CD4-positive, CD25-positive, alpha-beta regulatory T cell (primary cell): ENCODE measurements at places on chromosomes 11 and 22.

DNA sequence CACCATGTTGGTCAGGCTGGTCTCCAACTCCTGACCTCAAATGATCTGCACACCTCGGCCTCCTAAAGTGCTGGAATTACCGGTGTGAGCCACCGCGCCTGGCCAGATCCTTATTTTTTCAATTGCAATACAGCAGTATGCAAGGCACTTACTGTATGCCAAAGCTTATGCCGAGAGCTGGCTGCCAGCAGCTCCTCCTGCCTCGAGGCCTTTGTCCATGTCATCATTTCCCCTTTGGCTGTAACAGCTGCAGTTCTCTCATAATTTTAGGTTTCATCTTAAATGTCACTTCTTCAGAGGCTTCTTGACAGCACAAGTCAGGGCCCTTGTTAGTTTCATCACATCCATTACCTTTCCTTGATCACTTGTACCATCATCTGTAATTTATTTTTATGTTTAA, 1.5 kb upstream of the SREBF2 start:
- H3K4me1 ChIP-seq: peaks cover 17% of the 10 kb centered on the region
- H3K36me3 ChIP-seq: peaks cover 5% of the 10 kb centered on the region
- H3K27me3 ChIP-seq: no peaks in the 10 kb centered on the region
- DNase-seq: peak; percentile 21

DNA sequence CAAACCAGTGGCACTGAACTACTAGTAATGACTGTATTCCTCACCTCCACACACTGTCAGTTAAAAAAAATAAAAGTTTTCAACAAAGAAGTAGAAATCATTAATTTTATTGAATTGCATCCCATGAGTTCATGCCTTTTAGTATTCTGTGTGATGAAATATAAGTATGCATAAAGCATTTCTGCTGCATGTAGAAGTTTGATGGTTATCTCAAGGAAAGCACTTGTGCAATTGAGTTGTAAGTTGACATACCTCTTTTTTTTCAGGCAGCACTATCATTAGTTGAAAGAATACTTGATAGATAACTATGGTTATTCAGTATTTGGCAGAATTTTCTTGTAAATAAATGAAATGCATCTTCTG, 104.4 kb downstream of the STIM1 start:
- peaks cover 17% of the 10 kb centered on the region for H3K4me1 ChIP-seq
- H3K27ac ChIP-seq: no peak overlapping the region
- no peaks in the 10 kb centered on the region for H3K36me3 ChIP-seq
- DNase-seq: no peak
- H3K27me3 ChIP-seq: no peaks in the 10 kb centered on the region

DNA sequence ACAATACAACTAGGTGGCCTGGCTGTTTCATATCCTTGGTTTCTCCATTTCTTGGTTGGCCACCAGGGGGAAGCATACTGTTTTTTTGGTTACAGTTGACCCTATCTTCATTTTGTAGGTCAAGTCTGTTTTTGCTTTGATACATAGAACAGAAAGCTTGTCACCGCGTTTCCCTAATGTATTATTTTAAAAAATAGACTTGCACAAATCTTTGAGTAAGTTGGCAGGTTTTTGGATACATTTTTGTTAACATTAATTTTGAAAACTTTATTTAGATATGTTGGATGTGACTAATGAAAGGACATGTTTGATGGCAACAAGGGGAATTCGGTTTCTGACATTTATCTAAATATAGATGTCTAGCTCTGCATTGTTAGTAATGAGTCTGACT, 3.0 kb downstream of the NCR3LG1 start:
- peaks cover 11% of the 10 kb centered on the region for H3K27me3 ChIP-seq
- H3K4me1 ChIP-seq: peaks cover 37% of the 10 kb centered on the region
- H3K4me3 ChIP-seq: no peak overlapping the region
- DNase-seq: peak; percentile 78
- no peak overlapping the region for H3K27ac ChIP-seq

DNA sequence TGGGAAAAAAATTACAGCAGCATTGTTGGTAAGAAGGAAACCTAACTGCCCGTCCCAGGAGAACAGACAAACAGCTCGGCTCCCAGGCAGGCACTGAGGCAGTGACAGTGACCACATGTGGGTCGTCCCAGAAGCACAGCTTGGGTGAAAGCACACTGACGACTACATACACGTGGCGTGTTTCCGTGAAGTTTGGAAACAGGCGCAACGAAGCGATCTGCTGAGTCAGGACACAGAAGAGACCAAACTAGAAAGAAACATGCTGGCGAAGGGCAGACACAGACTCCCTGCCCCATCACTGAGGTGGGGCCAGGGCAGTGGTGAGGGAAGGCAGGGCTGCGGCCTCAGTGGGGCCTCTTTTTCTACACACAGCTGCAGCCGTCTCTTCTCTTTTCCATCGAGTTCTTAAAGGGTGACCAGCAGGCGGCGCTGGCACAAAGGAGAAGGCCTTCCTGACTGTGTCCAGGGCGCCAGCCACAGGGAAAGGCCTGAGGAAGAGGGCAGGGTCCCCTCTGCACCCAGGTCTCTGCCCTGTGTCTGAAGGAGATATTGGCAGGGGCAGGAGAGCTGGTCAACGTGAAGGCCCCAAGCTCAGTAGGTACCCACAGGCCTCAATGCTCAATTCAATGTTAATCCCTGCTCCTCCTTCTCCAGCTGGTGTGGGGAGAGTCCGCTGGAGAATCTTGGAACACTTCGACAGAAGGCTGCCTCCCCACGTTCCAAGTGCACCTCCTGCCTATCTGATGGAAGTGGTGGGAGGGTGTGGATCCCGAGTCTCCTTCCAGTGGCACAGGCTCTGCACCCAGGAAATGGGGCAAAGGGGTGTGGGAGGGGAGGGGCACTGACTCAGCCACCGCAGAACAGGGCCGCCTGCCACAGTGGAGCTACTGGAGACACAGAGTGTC, 19.9 kb downstream of the CARS1 start:
- no peaks in the 10 kb centered on the region for H3K27me3 ChIP-seq
- H3K36me3 ChIP-seq: peaks cover 89% of the 10 kb centered on the region
- H3K4me3 ChIP-seq: no peak overlapping the region
- H3K27ac ChIP-seq: no peak overlapping the region
- peak; percentile 57 for DNase-seq
- no peaks in the 10 kb centered on the region for H3K4me1 ChIP-seq

DNA sequence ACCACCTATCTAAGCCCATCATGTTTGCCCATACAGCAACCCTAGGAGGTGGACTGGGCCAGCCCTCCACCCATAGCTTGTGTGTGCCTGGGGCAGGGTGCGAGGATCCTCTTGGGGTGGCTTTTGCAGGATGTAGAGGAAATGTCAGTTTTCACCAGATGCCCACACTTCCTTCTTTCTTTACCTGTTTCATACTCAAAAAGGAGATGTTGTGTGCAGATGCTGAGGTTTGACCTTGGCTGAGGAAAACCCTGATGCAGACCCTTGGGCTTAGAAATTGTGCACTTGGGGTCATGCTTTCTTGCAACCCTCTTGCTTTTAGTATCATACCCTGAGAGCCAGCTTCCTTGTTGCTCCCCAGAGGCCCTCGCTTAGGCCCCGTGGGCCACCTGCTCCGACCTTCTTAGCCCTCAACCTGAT, 2.2 kb downstream of the HTR3A start:
- no peaks in the 10 kb centered on the region for H3K27me3 ChIP-seq
- no peaks in the 10 kb centered on the region for H3K4me1 ChIP-seq
- no peak overlapping the region for H3K4me3 ChIP-seq

DNA sequence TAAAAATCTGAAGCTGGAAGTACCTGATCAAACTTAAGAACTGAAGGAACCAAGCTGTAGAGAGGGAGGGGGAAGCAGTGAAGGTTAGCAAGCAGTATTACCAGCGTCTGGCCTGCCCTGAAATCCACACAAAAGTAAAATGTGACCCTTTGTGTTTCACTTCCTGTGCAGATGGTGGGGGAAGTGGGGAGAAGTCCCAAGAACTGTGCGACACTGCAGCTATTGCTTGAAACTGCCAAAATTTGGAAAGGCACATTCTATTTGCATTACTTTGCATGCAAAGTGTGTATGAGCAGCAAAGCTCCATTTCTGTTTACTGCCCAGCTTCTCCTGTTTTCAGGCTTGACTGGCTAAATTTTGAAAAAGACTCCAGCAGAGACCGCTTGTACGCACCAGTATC, 72.1 kb upstream of the BMAL1 start:
- no peak for DNase-seq
- no peaks in the 10 kb centered on the region for H3K27me3 ChIP-seq
- H3K4me3 ChIP-seq: no peak overlapping the region

- DNase-seq: no peak
- H3K4me3 ChIP-seq: peak overlapping the region; percentile 96
- H3K27me3 ChIP-seq: no peaks in the 10 kb centered on the region
- peaks cover 17% of the 10 kb centered on the region for H3K4me1 ChIP-seq
- H3K27ac ChIP-seq: peak overlapping the region; percentile 80
Observed at GRCh38 chr11:78138694-78139421, 568 bp downstream of the ALG8 start.

DNA sequence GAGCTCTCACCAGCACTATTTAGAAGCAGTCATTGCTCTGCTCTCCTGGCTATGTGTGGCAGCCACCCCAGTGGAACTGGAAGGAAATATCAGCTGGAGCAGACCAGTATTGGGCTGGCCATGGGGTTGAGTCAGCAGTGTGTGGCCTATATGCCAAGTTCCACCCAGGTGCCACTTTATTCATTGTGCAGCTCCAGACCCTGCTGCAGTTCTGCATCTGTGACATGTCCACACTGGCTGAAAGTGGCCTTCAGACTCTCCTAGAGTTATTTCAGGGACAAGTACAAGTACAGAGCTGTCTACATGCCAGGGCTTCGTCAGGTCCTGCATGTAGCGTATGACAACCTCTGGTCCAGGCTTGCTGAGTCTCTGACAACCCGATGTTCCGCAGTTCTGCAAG, 55.2 kb downstream of the CABIN1 start:
- no peak for DNase-seq
- H3K4me3 ChIP-seq: no peak overlapping the region
- H3K27me3 ChIP-seq: no peaks in the 10 kb centered on the region
- no peak overlapping the region for H3K27ac ChIP-seq
- no peaks in the 10 kb centered on the region for H3K4me1 ChIP-seq

- no peak overlapping the region for H3K4me3 ChIP-seq
- H3K36me3 ChIP-seq: peaks cover 56% of the 10 kb centered on the region
- no peak overlapping the region for H3K27ac ChIP-seq
- H3K27me3 ChIP-seq: no peaks in the 10 kb centered on the region
- H3K4me1 ChIP-seq: peaks cover 12% of the 10 kb centered on the region
- no peak for DNase-seq
Observed at GRCh38 chr22:40367342-40367741, 3.1 kb upstream of the SGSM3 start.

GRCh38 chr11:25667871-25668270, 664.1 kb upstream of the ANO3 start:
- no peaks in the 10 kb centered on the region for H3K4me1 ChIP-seq
- H3K36me3 ChIP-seq: no peaks in the 10 kb centered on the region
- H3K4me3 ChIP-seq: no peak overlapping the region
- no peaks in the 10 kb centered on the region for H3K27me3 ChIP-seq

GRCh38 chr11:76217653-76218160, 11.4 kb upstream of the WNT11 start:
- no peak overlapping the region for H3K27ac ChIP-seq
- H3K4me1 ChIP-seq: no peaks in the 10 kb centered on the region

- H3K27ac ChIP-seq: no peak overlapping the region
- H3K36me3 ChIP-seq: peaks cover 9% of the 10 kb centered on the region
- DNase-seq: peak; percentile 27
- H3K4me3 ChIP-seq: no peak overlapping the region
- H3K4me1 ChIP-seq: peaks cover 18% of the 10 kb centered on the region
Observed at GRCh38 chr11:64334764-64335735, 5.0 kb upstream of the CCDC88B start.

DNA sequence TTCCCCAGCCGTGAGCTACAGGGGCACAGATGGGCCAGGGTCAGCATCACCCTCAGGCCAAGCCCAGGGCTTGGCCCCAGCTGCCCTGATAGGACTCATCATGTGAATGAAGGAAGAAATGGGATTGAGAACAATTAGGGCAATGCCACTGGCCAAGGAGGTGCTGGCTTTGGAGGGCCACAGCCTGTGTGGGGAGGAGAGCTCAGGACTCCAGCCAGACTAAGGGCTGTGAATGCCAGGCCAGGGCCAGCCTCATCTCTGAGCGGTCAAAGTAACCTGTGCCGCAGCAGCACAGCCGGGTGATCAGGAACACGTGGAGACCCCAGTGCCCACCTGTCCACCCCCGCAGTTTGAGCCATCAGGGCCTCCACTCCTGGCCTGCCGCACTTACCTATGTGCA, 10.1 kb downstream of the CHID1 start:
- no peak overlapping the region for H3K27ac ChIP-seq
- H3K4me3 ChIP-seq: no peak overlapping the region
- peaks cover 48% of the 10 kb centered on the region for H3K36me3 ChIP-seq
- no peaks in the 10 kb centered on the region for H3K4me1 ChIP-seq
- no peak for DNase-seq

- no peaks in the 10 kb centered on the region for H3K4me1 ChIP-seq
- no peak overlapping the region for H3K27ac ChIP-seq
- no peaks in the 10 kb centered on the region for H3K27me3 ChIP-seq
Observed at GRCh38 chr11:11279956-11280689, 72.9 kb downstream of the CSNK2A3 start.

DNA sequence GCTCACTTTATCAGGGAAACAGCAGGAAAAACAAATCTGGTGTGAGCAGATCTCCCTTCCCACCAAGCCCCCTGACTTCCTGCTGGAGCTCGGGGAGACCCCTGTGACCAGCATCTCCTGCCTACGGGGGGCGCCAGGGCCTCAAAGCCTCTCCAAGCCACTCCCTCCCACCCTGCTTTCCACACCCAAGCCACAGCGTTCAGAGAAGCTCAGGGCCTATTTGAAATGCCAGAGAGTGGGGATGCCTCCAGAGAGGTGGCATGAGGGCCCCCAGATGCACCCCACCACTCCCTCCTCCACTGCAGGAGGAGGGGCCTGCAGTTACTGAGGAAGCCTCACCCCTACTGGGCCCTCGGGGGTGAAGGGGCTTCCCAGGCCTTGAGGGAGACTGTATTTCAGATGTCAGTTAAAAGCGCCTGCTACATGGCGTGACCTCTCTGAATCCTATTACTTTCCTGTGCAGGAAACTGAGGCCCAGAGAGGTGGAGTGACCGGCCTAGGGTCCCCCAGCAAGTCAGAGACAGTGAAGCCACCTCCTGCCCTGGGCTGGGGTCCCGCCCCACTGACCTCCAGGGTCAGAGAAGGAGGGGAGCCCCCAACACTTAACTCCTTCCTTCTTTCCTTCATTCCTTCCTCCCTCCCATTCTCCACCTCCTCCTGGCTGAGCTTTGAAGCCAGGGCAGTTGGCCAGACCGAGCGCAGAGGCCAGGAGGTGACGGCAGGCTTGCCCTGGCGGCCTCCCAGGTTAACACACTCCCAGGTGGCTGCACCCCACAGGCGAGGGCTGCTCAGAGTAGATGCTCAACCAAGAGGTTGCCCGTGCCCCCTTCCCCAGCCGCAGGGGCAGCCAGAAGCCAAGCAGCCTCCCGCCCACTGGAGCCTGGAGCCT, 6.0 kb upstream of the CDKN1C start:
- H3K27me3 ChIP-seq: no peaks in the 10 kb centered on the region
- no peak for DNase-seq
- peaks cover 35% of the 10 kb centered on the region for H3K4me1 ChIP-seq

- H3K27ac ChIP-seq: no peak overlapping the region
- no peak for DNase-seq
- peaks cover 6% of the 10 kb centered on the region for H3K4me1 ChIP-seq
- H3K4me3 ChIP-seq: no peak overlapping the region
- no peaks in the 10 kb centered on the region for H3K27me3 ChIP-seq
- no peaks in the 10 kb centered on the region for H3K36me3 ChIP-seq
Observed at GRCh38 chr11:123659311-123659710, 4.9 kb upstream of the SCN3B start.
